ENCODE measurements at places on chromosomes 7 and 10.

GRCh38 chr7:18860221-18860620 is 257.2 kb downstream of the TWIST1 start:
- no peak for DNase-seq

DNA sequence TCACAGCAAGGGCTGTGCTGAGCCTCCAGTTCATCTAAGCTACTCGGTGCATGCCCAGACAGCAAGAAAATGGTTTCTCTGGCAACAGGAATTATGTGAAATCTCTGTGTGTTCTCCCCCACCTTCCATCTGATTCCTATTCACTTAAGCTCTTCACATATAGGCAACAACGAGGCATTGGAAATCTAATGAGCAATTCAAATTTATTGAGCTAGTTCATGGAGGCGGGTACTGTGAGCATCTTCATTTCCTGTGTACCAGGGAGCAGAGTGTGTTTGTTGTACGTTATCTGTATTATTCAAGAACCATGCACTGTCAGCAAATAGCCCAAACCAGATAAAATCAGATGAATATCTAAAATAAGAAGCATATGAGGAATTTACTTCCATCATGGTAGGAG is 739.1 kb downstream of the MAGI2 start:
- no peak for DNase-seq

DNA sequence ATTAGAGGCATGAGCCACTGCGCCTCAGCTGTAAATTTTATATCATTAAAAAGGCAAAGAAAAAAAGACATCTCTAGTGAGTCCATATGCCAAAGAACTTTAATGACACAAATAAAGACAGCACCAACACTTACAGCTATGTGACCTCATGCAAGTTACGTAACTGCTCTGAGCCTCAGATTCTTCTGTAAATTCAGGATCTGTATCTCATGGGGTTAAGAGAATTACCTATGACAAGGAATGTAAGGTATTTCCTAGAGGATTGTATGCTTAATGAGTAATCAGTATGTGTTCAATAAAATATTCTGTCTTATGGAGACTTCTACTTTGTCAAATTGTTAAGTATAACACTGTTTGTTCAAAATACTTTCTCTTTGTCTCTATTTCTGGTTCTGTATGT is 274.0 kb upstream of the GLI3 start:
- DNase-seq = no peak

DNA sequence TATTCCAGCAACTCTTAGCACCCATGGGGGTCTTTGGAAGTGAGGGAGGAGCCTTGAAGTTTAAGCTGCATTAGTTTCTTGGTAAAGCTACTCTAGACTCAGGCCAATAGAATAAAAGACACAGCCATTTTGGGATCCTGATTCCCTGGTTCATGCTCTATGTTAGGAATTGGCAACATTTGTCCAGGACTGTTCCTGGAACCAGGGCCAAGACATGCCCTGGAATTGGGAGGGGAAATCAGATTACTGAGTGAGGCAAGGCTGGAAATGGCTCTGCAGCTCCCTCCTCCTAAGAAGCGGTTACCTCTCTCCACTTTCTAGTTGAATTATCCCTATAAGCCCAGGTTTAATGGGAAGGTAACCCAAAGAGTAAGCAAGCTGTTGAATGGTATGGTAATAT is 14.2 kb upstream of the BMPR1A start:
- no peak for DNase-seq

GRCh38 chr7:38839851-38840250 is 69.1 kb downstream of the VPS41 start:
- DNase-seq = no peak

GRCh38 chr10:87983716-87984115 is 120.3 kb downstream of the PTEN start:
- no peak for DNase-seq

DNA sequence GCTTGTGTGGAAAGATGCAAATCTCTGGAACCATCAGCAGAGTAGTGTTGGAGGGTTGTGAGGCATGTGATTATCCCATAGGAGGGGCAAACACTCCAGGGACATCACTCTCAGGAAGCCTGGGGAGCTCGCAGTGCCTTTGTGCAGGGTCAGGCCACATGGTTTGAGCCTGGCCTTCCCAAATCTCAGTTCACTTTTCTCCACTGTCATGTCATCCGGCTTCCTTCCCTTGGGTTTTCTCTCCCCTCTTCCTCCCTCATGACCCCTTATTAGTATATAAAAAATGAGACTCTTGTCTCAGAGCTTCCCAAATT is 20.4 kb downstream of the TSPAN14 start:
- no peak for DNase-seq
